Stimulated activated CD4-positive, alpha-beta T cell treated with anti-CD3 and anti-CD28 coated beads, Interleukin-2, amount 100 ng/mL, for 24 hours (primary cell): ENCODE measurements at places on chromosomes 6 and 20.

GRCh38 chr6:19538096-19538495 is 299.1 kb upstream of the ID4 start:
- no peak for DNase-seq

- DNase-seq, result peak; percentile 57
Measured at GRCh38 chr20:57397693-57398108, 6.5 kb downstream of the RBM38 start.

GRCh38 chr6:122389704-122390372 is 9.6 kb upstream of the HSF2 start:
- no peak for DNase-seq

DNA sequence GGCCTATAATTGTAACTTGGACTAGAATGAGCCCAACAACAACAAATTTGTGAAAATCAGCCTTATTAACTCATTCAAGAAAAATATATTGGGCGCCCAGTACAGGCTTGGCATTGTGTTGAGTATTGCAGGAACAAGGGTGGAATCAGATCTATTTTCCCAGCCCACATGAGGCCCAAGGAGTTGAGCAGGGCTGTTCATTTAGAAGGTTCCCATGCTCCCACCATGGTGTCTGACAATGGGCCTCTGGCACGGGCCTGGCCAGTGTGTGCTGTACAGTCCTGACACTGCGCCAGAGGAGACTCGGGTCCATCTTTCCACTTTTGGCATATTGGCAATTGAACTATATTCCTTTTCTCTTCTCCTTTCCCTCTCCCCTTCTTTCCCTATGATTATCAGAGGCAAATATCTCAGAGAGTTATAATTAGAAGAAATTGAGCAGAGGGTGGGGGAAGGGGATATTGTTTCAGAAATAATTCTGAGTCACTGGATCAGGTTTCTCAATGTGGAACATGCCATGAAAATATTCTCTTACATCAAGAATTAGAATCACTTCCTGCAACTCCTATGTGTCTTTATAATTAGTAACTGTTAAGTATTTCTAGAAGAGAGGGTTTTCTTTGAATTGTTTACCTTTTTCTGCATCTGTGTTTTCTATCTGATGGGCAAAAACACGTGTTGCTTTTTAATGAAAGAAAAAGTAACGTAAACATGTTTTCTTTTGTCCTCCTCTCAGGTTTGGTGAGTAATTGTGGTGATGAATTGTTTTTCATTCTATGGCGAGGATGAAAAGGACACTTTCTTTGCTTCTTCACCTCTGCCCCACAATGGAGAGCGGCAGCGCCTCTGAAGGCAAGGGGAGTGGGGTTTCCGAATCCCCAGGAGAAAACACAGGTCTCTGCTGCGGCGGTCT is 209.4 kb downstream of the FOXA2 start:
- DNase-seq, result no peak

DNA sequence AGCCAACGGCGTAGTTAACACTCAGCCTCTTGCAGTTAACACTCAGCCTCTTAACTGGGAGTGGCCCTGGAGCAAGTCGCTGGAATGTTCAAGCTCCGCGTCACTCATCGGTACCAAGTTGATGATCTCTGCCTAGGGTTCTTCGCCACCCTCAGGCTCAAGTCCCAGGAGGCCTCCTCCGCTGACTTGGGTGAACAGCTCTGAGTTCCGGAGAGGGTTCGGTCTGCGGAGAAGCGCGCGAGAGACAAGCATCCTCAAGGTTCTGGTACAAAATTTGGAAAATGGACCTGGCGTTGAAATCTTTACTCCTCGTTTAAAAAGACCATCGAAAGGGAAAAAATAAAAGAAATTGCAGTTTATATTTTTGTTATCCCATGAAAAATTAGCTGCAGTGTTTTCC is 876 bp upstream of the DSP start:
- DNase-seq, result no peak

GRCh38 chr6:89410788-89411144 is 1.3 kb downstream of the RRAGD start:
- DNase-seq, result no peak

GRCh38 chr6:22328474-22328873 is 31.6 kb upstream of the PRL start:
- DNase-seq, result no peak

GRCh38 chr20:44137266-44137801 is 49.7 kb downstream of the JPH2 start:
- DNase-seq, result no peak

DNA sequence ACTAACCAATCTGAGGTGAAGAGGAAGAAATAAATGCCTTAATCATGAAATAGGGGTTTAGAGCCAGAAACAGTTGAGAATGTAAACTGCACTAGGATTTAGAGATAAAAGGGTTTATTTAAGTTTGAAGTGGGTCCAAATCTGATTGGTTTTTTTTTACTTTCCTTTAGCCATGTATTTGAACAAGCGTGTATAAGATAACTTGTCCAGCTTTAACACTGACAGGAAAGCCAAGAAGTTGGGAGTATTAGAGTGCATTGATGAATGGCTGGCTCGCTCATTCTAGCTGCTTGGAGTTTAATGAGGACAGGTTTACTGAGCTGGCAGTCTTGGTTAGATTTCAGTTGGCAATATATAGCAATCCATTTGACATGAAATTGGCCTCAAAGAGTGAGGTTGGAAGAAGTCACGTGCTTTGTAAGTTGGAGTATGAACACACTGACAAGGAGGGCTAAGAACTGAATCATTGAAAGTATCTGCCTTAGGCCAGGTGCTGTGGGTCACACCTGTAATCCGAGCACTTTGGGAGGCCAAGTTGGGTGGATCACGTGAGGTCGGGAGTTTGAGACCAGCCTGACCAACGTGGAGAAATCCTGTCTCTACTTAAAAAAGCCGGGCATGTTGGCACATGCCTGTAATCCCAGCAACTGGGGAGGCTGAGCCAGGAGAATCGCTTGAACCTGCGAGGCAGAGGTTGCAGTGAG is 13.7 kb downstream of the SRSF3 start:
- no peak for DNase-seq

- no peak for DNase-seq
Measured at GRCh38 chr6:84274856-84275255, 47.4 kb upstream of the CEP162 start.

DNA sequence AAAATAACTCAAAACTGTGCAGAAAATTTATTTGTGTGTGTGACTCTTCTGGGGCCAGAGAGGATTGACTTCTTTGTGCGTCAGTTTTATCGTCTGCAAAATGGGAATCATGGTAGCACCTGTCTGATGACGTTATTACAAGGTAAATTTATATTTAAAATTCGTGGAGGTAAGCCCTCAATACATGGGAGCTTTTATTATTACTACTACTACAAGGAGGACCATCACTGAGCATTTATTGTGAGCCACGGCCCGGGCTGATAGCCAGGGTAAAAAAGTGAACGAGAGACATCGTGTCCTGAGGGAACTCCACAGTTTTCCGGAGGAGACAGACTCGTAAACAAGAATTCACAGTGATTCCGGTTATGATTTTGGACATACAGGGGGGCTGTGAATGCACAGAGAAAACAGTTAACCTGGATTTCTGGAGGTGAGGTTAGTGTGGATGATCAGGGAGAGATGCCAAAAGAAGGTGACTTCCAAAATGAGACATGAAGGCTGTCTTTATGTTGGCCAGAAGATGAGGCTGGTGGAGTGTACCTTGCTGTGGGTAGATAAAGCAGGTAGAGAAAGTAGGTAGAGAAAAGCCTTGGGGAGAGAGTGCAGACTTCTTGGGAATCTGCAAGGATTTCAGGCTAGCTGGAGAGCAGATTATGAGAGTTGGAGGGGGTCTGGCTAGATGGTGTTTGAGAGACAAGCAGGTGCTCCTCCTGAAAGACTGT is 10.6 kb upstream of the SERINC3 start:
- DNase-seq, result no peak

- no peak for DNase-seq
Measured at GRCh38 chr6:36312854-36313648, 23.6 kb downstream of the BNIP5 start.

DNA sequence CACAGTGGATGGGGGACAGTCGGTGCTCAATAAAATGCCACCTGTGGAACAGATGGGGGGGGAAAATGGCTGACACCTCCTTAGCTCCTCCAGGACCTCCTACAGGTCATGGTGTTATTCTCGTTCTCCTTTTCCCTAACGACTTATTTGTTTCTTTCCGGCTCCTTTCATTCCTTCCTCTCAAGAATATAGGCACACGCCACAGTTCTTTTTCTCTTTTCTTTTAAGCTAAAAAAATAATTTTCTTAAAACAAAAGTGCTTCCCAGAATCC is 1.4 kb upstream of the RNASET2 start:
- no peak for DNase-seq

- DNase-seq, result no peak
Measured at GRCh38 chr6:96563853-96564252, 925 bp downstream of the FHL5 start.

GRCh38 chr20:10741060-10741459 is 67.3 kb upstream of the JAG1 start:
- no peak for DNase-seq

DNA sequence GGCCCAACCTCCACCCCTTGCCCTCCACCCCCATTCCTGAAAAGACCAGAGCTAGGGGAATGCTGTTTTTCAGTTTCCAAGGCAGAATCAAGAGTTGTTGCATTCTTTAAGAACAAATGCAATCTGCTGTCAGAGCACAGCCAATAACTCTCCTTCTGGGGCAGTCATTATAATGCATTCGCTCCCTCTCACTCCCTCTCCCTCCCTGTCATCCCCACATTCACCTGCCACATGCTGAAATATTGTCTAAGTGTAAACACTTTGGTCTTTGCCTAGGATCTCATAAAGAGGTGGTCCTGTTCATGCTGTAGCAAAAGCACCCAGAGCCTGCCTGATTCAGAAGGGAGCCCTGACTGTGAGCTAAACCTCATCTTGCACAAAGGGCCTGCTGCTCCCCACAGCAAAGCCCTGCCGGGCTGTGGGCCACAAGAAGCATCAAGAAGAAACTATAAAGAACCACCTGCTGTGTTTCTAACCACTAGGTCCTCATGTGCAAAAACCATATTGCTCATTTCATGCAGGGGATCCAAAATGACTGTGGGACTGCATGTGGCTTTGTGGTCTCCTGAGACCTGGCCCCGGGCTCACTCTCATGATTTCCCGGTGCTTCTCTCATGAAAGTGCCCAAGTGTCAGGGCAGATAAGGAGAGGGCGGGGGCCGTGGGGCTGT is 85.6 kb downstream of the GPR6 start:
- DNase-seq, result no peak

DNA sequence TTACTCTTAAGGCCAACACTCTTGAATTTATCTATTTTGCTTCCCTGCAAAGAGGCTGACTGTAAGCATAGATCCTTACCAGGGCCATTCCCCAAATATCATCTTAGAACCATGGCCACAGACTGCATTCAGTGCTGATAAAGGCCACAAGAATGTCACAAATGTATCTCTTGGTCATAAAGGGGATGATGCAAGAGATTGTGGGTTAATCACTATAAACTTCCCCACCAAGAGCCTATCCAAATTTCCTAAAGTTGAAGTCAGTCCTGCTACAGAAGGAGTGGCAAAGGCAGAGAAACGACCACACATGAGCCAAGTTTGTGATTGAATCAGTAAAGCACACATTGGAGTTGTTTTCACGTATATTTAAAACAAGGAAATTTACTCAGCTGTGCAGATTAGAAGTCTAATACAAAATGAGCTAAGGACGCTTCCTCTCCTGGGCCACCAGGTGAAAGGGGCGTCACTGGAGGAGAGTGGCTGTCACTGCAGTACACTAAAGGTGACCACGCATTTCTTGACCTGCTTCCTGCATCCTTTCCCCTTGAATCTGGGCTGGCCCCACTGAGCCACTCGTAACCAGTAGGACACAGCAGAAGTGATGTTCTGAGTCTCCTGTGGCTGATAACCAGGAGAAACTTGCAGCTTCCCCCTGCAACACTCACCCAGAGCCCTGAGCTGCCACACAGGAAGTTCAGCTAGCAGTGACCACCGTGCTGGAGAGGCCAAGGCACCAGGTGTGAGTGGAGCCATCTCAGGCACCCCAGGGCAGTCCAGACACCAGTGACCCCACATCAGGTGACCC is 181.9 kb downstream of the SYNDIG1 start:
- no peak for DNase-seq

GRCh38 chr6:136792095-136792409 is 225 bp downstream of the MAP3K5 start:
- no peak for DNase-seq
